ENCODE measurements at places on chromosomes 7 and 10.
A peak's percentile ranks its signal among the peaks of the same experiment; 100 is the strongest.

DNA sequence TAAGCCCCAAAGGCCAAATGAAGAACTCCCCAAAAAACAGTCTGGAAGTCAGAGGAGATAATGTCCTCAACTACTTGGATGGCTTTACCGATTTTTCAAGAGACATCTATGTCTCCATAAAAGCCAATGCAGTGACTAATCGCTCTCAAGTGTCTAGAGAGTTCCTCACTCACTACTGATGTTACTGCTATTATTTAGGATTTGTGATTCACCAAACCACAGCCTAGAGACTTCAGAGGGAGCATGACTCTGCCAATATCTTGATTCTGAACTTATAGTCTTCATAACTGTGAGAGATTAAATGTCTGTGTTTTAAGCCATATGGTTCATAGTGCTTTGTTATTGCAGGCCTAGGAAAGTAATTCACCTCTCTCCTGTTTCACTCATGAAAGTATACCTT lies 160.2 kb downstream of the IPMK start:
- DNase-seq: no peak

DNA sequence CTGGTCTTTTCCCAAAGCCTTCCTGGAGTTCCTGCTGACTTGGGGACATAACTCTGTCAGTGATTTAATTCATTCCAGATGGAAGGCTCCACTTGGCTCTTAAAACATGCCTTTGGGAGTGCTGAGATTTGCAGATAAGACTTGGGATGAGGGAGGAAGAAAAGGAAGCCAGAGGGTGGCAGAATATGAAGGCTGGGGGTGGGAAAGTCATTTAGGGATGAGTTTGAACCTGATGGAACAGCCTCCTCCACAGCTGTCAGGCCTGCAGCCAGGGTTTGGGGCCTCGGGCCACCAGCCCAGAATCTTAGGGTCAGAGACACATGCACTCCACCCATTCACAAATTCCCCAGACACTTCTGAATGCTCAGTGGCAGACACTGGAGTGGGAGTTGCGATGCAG lies 28.4 kb upstream of the EIF5AL1 start:
- peak; percentile 48 for DNase-seq

DNA sequence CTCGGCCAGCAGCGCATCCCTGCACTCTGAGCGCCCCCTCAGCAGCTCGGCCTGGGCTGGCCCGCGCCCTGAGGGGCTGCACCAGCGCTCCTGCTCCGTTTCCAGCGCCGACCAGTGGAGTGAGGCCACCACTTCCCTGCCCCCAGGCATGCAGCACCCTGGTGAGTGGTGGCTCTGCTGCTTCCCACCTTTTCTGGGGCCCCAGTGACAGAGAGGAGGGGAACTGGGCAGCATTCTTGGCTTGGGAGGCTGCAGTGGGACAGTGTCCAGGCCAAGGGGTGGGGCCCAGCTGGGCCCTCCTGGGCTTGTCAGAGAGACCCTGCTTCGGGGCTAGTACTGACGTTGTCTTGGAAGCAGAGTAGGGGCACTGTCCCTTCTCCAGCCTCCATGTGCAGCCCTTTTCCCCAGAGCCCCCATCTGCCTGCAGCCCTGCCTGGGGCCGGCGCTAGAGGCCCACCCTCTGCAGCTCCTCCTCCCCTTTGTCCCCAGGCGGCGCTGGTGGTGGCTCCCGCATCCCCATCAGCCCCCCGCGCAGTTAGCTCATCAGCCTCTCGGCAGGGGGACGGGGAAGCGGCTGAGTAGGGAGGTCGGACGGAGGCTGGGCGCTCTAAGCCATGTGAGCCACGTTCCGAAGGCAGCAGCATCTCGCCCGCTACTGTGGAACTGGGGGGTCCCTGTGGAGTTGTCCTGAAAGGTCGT lies 29.2 kb downstream of the GBX1 start:
- DNase-seq: no peak

- no peak for DNase-seq
These were observed 418.9 kb downstream of the XPNPEP1 start for GRCh38 chr10:109504401-109504800.

- no peak for DNase-seq
These were observed 8.0 kb upstream of the CCDC71L start for GRCh38 chr7:106668861-106669524.

DNA sequence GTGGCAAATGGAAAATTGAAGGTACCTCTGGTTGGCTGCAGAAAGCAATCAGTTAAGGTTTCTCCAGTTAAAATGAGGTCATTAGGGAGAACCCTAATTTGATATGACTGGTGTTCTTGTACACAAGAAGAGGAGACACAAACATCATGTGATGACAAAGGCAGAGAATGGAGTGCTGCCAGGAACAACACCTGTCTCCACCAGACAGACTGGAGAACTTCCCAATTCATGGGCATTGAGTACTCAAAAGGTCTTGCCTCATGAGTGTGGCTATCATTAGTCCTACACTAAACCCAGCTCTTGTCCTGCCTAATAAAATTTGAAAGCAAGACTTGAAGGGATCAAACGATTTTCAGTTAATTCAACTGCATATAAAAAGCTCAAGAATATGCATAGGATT lies 152.6 kb downstream of the PTPN20 start:
- no peak for DNase-seq

DNA sequence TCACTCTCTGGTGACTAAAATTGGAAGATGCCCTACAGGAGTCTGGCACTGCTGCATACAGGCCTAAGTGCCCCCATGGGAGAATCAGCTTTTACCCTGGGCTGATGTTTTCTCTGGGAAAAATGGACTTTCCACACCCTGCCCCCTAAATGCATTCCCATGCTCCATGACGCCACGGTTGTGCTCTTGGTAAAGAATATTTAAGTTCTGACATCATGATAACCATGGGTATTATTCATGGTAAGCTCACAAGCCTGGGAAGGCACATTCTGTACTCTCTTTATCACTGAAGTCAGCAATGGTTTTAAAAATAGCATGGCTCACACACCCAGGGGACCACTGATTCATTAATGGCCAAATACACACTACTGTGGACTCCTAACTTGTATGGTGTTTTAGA lies 43.4 kb downstream of the HIPK2 start:
- DNase-seq: peak; percentile 93

GRCh38 chr7:142487124-142487523 lies 229.3 kb upstream of the PRSS58 start:
- no peak for DNase-seq

DNA sequence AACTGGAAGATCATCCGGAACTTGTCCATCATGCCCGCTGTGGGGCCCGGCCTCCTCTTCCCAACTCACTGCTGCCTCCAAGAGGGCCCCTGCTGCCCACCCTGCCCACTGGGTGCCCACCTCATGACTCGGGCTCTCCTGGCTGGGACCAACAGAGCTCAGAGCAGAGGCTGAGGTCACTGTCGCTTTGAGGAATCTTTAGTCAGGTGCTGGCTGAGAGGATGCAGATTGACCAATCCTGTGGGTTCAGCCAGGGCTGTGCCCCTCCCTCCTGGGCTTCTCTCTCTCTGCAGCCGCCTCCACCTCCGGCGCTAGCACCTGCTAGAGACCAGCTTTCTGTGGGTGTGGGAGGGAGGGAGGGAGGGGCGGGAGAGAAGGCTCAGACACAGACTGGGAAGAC lies at the start of gene CALHM1:
Gene CALHM1 (minus strand): TSS at position 181 of the 400 bp plus-strand sequence. CDS start 149 bp downstream, at position 32.
- no peak for DNase-seq

DNA sequence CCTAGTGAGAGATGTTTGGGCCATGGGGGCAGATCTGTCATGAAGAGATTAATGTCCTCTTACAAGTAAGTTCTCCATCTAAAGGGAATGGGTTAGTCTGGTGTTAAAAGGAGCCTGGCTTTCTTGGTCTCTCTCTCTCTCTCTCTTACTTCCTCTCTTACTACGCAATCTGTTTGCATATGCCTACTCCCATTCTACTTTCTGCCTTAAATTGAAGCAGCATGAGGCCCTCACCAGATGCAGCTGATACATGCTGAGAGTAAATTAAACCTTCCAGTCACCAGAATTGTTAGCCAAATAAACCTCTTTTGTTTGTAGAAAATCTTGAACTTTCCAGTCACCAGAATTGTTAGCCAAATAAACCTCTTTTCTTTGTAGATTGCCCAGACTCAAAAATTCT lies 884.1 kb downstream of the NRG3 start:
- DNase-seq: no peak

- DNase-seq: no peak
These were observed 71.9 kb upstream of the DIP2C start for GRCh38 chr10:761376-761775.

GRCh38 chr10:101054351-101054750 lies 7.4 kb upstream of the KAZALD1 start:
- DNase-seq: no peak

GRCh38 chr10:98029149-98030092 lies 1.0 kb downstream of the CRTAC1 start:
- no peak for DNase-seq

GRCh38 chr10:105598207-105598606 lies 957.1 kb downstream of the SORCS3 start:
- DNase-seq: no peak

GRCh38 chr7:8500286-8500685 lies 66.9 kb downstream of the NXPH1 start:
- no peak for DNase-seq

DNA sequence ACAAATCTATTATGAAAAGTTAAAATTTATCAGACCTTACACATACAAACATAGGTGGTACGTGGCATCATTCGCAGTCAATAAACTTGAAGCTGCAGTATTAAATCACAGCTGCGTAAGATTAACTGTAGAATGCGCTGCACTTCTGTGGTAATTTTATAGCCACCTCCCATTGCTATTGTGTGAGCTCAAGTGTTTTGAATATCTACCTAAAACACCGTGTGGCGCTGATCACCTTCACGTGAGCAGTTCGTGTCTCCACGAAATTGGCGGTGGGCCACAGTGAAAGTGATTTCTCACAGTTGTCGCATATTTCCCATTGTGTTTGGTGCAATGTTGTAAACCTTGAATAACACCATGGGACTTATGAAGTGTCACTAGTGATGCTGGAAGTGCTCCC lies 102.8 kb downstream of the PLPP4 start:
- no peak for DNase-seq

DNA sequence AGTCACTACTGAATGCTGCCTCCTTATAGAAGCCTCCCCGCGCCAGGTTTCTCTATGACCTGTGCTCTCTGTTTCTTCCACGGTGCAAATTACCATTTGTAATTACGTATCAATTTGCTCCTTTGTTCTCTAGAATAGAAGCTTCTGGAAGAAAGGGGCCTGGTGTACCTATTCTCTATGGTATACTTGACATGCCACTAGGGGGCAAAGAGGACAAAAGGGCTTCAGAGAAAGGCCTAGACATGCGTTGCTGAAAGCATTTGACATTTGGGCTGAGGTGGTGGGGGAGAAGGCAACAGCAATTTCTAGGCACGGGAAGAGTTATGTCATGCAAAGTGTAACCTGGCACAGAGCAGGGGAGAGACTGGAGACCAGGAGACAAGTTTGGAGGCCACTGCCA lies 148.7 kb downstream of the WDR11 start:
- no peak for DNase-seq

DNA sequence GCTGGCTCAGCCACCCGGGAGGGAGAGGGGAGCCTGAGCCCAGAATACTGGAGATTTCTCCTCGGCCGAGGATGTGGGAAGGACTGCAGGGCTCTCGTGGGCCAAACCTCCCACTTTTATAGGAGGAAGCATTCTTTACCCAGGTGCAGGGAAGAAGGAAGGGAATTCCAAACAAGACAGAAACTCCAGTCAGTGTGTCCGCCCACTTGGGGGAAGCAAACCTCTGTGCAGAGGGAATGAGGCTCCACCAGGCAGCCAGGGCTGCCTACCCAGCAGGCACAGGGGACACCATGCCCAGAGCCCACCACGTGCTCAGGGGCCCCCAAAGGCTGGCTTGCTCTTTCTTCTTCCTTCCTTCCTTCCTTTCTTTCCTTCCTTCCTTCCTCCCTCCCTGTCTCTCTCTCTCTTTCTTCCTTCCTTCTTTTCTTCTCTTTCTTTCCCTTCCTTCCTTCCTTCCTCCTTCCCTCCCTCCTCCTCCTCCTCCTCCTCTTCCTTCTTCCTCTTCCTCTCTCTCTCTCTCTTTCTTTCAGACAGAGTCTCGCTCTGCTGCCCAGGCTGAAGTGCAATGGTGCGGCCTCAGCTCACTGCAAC lies 15.4 kb upstream of the FZD9 start:
- no peak for DNase-seq

DNA sequence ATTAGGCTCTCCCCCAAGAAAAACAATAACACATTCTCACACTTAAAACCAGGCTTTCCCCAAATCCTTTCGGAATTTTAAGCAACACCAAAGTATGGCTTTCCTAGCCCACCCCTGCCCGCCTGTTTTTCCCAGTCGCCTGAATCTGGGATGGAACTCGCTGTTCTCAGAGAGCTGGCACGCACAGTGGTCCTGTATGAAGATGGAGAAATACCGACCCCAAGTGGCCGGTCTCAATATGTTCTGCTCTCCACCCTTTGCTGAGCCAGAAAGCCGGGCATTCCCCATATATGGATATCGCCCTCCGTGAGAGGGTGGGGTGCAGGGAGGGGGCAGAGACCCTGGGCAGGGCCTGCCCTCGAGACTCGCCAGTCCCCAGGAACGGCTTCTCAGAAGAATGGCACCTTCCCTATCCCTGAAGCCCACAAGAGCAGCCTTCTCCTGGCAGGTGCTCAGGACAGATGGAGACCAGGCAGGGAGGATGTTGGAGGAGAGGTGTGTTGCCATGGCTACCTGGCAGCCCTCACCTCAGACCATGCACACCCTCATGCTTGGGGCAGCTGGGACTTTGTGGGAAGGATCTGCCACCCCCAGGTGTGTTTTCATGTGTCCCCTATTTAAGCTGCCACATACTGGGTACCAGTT lies 3.4 kb downstream of the TACR2 start:
- peak; percentile 88 for DNase-seq

DNA sequence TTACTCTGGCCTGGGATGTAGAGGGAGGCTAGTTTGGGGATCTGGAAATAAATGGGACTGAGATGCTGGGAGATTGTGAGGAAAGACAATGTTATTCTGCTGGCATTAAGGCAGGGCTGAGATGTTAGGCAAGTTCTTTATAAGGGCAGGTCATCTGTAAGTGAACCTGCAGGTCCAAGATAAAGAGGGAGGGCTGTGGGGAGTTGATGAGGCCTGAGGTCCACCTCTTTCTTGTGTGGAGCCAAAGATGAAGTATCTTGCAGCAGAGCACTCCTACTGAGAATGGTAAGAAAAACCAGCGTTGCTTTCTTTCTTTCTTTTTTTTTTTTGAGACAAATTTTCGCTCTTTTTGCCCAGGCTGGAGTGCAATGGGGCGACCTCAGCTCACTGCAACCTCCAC lies 19.1 kb downstream of the CYCS start:
- no peak for DNase-seq

DNA sequence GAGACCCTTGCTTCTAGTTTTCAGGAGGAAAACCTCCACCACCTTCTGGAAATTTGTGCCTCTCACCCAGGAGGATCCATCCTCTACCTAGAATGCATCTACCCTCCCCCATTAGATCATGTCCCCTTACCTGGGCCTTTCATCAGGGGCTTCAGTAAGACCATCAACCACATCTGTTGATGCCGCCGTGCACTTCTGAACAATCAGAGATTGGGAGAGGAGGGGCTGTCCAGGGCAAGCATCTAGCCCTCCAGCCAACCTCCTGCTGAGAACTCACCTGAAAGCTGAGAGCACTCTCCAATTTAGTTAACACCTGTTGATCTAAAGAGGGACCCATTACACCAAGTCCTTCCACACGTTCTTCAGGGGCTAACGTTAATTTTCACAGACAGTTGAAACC lies 57.6 kb upstream of the PIK3CG start:
- DNase-seq: no peak

GRCh38 chr10:124225467-124226270 lies 132.3 kb upstream of the CHST15 start:
- no peak for DNase-seq

- DNase-seq: no peak
These were observed 92.8 kb upstream of the TAC1 start for GRCh38 chr7:97639036-97639435.
